ENCODE measurements at places on chromosomes 3 and 15. TPM values are rescaled to one million over a fixed set of nuclear protein-coding genes. Genes with fewer than 3 reads are reported as not detected.

The ITIH1 gene
- not detected for total RNA-seq

DNA sequence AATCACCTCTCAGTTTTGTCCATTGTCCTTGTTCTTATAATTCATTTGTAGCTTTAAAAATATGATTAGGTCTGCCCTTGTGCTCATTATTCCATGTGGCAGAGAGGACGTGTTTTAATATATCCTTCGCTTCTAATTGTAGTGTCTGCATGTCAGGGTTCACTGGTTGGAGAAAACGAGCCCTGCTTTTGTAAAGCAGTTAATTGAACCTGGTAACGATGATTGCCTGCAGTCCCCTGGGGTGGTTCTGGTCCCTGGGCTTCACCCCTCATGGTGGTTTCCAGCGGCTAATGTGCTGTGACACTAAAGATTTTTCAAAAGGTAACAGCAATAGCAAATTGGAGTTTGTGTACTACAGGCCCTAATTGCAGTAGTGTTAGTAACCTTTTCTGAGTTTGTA lies 299.6 kb downstream of the CACNA2D3 start:
- DNase-seq, result no peak

GRCh38 chr3:62226601-62227339 lies 146.6 kb downstream of the FEZF2 start:
- DNase-seq, result no peak

The IQCF5 gene
- total RNA-seq, result not detected
